IPS-NIHi11 (cell line): ENCODE measurements at places on chromosomes 2 and 18.
A peak's percentile ranks its signal among the peaks of the same experiment; 100 is the strongest.

GRCh38 chr2:45331410-45331786, 279.7 kb downstream of the SRBD1 start:
- no peak for DNase-seq

DNA sequence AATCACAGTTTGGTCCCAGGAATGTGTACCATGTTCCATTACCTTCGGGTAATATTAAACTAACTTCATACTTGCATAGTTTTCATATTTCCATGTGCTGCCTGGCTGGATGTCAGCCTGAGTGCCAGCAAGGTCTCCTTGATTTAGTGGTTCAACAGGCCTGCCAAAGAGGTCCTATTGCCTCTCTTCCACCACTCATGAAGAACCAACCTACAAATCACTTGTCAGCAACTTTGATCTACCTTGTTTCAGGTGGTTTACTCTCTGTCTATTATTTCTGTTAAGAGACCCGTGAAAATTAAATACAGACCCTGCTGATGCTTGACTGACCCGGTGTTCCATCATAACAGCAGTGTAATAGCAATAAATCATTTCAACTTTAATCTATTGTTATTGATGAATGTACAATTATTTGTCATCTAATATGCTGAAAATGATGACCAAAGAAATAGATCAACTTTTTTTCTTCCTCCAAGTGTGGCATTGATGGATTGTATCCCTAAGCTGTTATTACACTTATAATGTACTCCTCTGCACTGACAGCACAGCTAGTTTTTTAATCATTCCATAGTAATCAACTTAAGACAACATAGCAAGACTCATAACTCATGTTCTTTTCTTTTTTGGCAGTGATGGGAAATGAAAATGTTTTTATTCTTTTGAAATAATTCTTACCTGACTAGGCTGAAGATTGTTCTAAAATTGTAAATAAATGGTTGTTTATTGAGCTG, 1220.2 kb upstream of the ACVR2A start:
- peak; percentile 19 for DNase-seq

GRCh38 chr2:240452462-240453256, 17.2 kb downstream of the GPC1 start:
- peak; percentile 91 for DNase-seq

GRCh38 chr2:16400127-16400623, 265.5 kb downstream of the CYRIA start:
- no peak for DNase-seq

- DNase-seq, result no peak
Observed at GRCh38 chr18:73653251-73653650, 494.4 kb downstream of the FBXO15 start.

DNA sequence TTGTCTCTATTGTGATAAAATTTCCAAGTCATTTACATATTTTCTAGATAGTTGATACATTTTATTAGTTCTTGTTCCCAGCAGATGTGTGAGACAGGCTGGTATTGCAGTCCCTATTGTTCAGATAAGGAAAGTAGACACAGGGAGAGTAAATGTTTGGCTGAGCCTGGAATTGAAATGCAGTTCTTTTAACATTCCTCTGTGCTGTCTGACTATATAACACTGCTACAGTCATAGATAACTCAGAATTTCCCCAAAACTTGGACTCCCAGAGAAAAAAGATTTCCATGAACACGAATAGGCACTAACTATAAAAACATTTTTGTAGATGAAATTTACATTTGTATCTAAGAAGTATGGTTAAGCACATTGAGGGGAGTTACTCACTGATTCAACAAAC, 71.4 kb downstream of the PLCL1 start:
- no peak for DNase-seq

- no peak for DNase-seq
Observed at GRCh38 chr2:138030459-138030858, 66.2 kb downstream of the HNMT start.

DNA sequence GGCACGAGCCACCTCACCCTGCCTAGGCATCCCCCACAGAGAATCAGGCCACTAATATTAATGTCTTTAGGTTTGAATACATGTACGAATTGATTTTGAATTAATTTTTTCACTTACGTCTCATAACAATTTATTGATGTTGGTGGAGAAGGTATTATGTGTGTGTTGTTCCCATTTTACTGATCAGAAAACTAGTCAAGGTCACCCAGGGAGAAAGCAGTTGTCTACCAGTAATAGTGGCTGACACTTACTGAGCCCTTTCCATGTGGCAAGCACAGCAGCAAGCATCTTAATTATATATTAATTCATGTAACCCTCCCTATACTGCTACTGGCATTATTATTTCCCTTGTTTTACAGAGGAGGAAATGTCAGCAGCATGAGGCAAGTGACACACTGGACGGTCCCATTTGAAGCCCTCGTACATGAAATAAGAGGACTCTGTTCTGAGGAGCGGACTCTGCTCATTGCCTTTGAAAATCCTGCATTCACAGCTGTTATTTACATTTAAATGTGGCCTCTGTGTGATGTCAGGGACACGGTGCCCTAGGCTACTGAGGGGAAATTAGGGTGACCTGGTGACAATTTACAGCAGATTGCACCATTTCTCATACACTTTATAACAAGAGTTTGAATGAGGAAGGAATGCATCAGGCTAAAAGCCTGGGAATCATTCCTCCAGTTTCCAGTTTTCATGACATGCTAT, 30.9 kb upstream of the KCNE4 start:
- no peak for DNase-seq

GRCh38 chr2:203400805-203401585, 72.8 kb downstream of the ABI2 start:
- DNase-seq, result no peak

DNA sequence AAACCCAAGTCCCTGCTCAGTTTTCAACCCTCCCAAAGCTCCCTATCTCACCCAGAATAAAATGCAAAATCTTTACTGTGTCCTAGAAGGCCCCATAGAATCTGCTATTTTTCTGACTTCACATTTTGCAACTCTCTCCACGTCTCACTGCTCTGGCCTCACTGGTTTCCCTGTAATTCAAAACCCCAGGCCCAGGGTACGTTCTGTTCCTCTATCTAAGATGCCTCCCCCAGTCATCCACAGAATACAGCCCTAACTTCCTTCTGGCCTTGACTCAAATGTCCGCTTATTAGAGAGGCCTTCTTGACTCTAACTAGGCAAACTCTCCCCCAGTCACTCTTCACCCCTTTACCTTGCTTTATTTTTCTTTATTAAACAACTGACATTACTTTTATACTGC, 42.0 kb downstream of the FAM161A start:
- no peak for DNase-seq
